NB4 (cell line): ENCODE measurements at places on chromosomes 5 and 9.
A peak's percentile ranks its signal among the peaks of the same experiment; 100 is the strongest.

DNA sequence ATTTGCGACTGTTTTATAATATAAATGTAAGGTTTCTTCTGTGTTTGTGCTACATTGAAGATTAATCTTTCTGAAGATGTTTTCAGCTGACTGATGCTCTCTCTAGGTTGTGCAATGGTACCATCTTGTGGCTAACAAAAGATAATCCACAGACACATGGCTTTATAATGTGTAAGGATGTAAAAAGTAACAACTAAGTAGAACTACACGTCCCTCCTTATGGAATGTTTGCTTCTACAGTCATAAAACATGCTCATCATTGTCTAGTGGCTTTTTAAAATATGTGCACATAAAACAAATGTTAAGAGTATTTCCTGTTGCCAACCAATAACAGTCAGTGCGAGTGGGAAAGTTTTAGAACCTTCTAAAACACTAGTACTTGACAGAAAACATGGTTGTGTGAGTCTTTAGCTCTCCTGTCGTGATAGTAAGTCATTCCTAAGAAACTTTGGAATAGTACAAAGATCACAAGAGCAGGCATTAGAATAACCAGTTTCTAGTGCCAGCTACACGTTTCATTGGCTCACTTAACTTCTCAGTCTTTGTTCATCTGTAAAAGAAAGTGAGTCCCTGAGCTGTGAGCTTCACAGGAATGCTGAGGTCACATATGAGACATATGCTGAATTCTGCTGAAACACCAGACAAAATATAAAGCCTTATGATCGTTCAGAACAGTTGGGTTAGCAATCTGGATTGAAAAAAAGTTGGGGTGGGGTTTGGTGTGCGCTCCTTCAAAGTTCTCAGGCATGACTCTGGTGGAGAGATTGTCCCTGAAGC, 75.7 kb upstream of the GLIS3 start:
- DNase-seq, result peak; percentile 62

DNA sequence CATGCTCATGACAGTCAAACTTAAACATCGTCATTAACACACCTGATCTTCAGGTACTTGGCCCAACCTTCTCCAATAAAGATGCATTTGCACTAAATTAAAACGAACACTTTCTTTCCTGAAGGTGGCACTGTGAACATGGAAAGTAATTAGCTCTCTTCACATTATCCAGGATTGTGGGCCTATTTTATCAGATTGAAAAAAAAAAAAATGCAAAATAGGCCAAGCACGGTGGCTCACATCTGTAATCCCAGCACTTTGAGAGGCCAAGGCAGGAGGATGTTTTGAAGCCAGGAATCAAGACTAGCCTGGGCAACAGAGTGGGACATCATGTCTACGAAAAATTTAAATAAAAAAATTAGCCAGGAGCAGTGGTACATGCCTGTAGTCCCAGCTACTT, 14.4 kb upstream of the CDC20B start:
- DNase-seq, result peak; percentile 35

- DNase-seq, result no peak
These were observed 228.1 kb upstream of the DAPK1 start for GRCh38 chr9:87269296-87270176.

GRCh38 chr9:112863214-112863613, 27.5 kb downstream of the SLC46A2 start:
- peak; percentile 92 for DNase-seq

- no peak for DNase-seq
These were observed 19.8 kb upstream of the KCNV2 start for GRCh38 chr9:2697492-2697891.

DNA sequence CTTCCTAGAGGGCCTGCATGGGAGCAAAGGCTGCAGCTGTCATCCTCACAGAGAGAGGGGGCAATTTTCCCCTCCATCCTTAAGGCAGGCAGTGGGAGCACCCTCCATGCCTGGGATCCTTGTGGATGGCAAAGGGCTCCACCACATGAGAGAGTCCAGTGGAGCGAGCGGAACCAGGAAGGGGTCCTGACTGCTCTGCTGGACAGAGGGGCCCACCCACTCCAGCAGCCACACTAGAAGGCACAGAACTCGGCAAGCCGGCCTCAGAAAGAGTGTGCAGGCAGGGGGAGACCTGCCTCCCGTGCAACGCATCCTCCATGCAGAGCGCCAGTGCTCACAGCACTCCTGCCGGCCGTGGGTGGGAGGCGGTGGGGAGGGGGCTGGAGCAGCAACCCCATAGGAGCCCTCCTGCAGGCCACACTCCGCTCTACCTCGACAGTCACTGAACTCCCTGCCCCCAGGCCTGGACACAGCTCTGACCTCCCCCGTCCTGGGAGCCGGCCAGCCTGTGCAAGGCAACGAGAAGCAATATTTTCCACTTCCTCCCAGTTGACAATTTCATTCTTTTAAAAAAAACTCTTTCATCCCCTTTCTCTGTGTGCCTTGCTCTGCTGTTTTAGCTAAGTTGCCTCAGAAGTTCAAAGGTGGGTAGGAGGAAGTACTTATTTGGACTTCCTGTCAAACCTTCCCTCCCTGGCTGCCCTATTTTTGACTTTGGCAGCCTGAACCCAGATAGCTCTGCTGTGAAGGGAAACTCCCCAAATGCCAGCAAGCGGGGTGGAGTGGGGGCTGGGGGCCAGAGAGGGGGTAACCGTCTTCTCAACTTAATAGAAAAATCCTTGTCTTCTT, 5.3 kb upstream of the LCP2 start:
- DNase-seq, result peak; percentile 87

- DNase-seq, result no peak
These were observed 37.0 kb downstream of the NKX2-5 start for GRCh38 chr5:173198049-173198448.

GRCh38 chr5:58145397-58145934, 314.4 kb downstream of the PLK2 start:
- no peak for DNase-seq

DNA sequence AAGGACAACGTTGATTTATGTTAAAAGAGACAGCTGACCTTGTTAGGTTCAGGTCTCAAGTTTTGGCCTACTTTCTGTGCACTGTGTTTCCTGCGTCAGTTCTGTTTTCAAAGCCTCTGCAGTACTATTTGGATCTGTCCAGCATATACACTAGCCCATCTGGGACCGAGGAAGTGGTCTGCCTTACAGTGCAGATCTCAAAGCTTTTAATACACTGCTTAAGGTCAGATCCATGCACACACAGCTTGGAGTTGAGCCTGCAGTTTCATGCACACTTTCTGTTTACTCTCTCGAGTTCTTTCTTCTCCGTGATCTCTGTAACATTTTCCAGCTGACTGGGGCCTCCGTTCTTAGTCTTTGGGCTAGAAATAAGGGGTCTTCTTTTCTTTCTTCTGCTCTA, 24.1 kb downstream of the CARTPT start:
- no peak for DNase-seq

DNA sequence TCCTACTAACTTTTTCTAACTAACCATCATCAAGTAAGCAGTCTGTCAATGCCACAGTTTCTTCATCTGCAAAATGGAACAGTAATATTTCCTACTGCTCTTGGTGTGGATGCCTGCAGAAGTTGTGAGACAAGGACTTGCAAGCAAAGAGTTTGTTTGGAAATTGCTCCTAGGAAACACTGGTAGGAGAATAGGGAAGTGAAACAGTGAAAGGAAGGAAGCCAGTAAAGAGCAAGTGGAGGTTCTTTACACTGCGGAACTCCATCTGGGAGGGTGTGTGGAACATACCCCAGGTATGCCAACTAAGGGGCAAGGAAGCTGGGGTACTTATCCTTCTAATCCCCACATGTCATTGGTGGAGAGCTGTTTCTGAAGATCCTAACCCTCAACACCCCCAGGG, 119.9 kb downstream of the FOXD1 start:
- no peak for DNase-seq
